ENCODE measurements at places on chromosomes 16 and 17.

- DNase-seq, result no peak
Measured at GRCh38 chr17:34733333-34733732, 154.0 kb downstream of the TMEM132E start.

GRCh38 chr17:1174263-1174880 lies 5.4 kb downstream of the ABR start:
- no peak for DNase-seq

- DNase-seq, result no peak
Measured at GRCh38 chr17:73855720-73856333, 211.6 kb upstream of the SDK2 start.

- no peak for DNase-seq
Measured at GRCh38 chr16:81431554-81432353, 12.9 kb upstream of the CMIP start.

- DNase-seq, result peak; percentile 99
Measured at GRCh38 chr16:87391950-87392820, at the start of gene MAP1LC3B. Gene MAP1LC3B (plus strand): TSS chr16:87392336. CDS start chr16:87392428, 92 bp downstream.

- DNase-seq, result no peak
Measured at GRCh38 chr17:57257895-57258851, 1.9 kb downstream of the MSI2 start.

DNA sequence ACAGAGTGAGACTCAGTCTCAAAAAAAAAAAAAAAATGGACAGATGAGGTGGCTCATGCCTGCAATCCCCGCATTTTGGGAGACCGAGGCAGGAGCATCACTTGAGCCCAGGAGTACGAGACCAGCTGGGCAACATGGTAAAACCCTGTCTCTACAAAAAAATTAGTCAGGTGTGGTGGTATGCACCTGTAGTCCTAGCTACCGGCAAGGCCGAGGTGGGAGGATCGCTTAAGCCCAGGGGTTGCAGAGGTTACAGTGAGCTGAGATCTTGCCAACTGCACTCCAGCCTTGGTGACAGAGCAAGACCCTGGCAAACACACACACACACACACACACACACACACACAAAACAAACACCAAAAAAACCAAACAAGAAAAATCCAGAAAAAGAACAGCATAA lies 7.7 kb upstream of the ENGASE start:
- no peak for DNase-seq

- no peak for DNase-seq
Measured at GRCh38 chr16:68636818-68637217, 8.3 kb upstream of the CDH3 start.

GRCh38 chr17:31273516-31273915 lies 23.5 kb downstream of the OMG start:
- no peak for DNase-seq

GRCh38 chr17:45791935-45792334 lies 7.8 kb downstream of the CRHR1 start:
- no peak for DNase-seq

GRCh38 chr17:19346351-19347255 lies 15.9 kb downstream of the B9D1 start:
- DNase-seq, result no peak

DNA sequence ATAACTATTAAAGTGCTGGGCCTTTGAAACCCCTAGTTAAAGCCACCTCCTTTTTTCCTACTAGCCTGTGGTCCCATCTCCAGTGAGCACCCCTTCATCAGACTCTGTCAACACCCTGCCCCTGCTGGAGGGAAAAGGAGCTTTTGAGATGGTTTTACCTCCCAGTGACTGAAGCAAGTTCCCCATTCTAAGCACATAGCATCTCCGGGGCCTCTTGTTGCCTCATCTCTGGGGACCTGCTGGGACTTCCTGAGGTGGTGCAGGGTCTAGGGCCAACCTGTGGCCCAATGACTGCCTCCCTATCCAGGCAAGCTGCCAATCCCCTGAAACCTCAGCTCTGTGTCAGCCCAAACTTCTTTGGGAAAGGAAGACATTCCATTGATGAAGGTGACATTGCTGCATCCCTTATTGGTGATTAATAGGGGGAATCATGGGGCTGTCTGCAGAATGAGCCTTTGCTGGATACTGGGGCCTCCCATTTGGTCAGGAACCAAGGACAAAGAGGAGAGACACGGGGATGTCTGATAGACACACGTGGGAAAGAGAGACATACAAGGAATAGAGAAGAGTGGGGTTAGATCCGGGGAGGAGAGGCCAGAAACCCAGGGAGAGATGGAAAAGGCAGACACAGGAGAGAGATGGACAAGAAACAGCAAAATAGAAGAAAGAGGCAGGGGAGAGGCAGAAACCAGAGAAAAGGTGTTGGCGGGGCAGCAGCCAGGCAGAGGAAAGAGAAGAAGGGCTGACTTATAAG lies 2.4 kb downstream of the C1QL1 start:
- no peak for DNase-seq

DNA sequence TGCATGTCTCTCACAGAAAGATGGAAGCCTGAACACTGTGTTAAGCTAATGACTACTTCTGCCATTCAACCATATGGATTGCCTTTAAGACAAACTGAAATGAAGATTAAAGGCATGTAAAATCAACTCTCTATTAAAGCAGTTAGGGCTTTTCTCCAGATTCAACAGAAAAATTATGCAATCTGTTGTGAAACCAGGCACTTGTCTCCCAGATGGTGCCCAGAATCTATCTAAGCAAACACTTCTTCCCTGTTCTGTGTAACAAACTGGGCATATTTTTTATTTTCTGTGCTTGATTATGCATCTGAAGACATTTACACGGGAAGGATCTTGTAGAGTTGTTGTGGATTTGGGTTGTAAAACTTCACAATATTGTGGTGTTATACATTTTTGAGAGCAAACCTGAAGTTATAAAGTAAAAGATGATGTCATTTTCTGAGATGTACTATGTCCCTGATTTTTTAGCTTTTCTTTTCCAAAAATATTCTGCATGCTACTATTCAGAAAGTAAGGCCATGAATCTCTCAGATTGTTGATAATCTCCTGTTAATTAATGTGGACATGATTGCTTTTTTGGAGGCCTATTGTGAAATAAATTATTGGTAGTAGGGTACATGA lies 1550.3 kb downstream of the CDH8 start:
- no peak for DNase-seq

- DNase-seq, result no peak
Measured at GRCh38 chr16:53995378-53995777, 291.2 kb downstream of the IRX3 start.

- no peak for DNase-seq
Measured at GRCh38 chr17:43439041-43439440, 40.2 kb downstream of the ARL4D start.

- no peak for DNase-seq
Measured at GRCh38 chr17:57993471-57994365, 5.7 kb upstream of the VEZF1 start.

DNA sequence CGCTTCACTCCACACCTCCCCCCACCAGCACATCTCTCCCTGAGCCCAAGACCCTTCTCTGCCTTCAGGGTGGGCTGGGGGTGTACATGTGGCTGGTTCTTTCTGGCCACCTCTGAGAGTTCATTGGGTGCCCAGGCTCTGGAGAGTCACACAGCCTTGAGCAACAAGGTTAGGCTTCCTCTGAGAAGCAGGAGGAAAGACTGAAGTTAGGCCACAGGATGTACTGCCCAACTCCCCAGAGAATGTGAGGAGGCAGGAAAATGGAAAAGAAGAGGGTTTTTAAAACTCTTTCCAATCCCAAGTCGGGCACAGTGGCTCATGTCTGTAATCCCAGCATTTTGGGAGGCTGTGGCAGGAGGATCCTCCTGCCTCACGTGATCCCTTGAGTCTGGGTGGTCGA lies 7.3 kb downstream of the PCGF2 start:
- no peak for DNase-seq

DNA sequence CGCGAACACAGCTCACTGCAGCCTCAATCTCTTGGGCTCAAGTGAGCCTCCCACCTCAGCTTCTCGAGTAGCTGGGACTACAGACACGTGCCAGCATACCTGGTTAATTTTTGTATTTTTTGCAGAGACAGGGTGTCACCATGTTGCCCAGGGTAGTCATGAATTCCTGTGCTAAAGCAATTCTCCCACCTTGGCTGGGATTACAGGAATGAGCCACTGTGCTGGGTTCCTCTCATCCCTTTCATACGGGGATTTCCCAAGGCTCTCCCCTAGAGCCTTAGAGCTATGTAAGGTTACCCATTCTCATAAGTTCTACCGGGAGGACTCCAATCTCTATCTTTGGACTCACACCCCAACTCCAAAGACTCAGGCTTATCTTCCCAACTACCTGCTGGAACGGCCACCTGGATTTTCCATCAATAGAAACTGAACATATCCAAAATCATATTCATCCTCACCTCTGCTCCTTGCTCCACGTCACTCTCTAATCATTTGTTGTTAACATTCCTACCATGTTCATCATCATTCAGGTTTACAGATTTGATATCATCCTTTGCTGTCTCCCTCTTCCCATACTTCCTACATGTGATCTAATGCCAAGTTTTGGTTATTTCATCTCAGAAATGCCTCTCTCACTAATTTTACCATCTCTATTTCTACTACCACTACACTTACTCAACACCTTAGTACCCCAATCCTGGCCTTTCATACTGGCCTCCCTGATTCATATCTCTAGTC lies 92.5 kb downstream of the NCOR1 start:
- DNase-seq, result no peak

GRCh38 chr17:42906772-42907446 lies 6.3 kb downstream of the G6PC1 start:
- no peak for DNase-seq

DNA sequence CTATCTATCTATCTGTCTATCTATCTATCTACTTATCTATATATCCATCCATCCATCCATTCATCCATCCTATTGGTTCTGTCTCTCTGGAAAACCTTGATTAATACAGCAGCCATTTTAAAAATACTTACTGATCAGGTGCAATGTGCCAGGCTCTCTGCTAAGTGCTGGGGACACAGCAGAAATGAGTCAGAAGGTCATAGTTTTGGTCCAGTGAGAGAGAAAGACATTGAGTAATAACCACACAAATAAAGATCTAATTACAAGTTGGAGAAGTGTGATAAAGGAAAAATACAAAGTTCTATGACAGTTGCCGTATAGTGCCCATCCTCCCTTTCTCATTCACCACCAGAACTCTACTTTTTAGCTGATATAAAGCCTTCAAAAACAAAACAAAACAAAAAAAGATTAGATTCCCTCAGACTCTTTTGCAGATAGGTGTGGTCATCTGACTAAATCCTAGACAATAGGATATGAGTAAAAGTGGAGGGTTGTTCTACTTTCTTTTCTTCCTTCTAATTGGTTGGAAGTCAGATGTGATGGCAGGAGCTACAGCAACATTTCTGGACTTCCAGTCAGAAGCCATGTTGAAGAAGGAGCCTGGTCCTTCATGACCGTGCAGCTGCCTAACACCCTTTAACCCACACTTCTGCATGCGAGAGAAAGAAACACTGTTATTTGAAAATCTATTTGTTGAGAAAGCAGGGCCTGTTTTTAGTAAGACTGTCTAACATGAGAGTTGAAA lies 72.0 kb upstream of the TOX3 start:
- no peak for DNase-seq

DNA sequence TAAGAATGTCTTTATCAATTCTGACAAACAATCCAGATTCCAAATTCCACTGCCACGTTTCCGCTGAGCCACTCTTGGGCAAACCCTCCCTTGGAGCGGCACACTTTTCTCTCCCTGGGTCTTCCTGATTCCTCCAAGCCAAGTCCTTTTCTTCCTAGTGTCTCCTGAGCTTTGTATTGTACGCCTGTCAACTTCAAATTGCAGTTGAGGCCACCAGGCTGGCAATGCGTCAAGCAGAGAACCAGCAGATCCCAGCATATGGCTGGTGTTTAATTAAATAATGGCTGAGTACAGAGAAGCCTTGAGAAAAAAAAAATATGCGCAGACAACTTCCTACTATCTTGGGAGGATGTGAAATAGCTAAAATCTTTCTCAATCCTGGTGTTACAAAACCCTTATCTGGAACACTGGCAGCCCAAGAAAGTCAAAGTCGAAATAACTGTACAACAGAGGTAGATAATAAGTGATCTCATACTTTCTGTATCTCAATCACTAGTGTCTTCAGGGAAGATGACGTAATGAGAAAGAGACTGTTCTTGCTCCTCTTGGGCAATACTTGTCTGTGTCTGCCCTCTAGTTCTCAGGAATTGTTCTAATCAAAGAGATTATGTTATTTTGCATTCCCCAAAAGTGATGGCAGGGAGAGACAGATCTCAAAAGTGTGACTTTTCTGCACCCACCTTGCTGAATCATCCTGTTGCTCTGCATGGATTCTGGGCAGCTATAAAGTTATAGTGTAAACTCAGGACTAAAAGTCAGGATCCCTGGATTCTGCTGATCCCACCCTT lies 15.0 kb downstream of the SMIM36 start:
- DNase-seq, result no peak

DNA sequence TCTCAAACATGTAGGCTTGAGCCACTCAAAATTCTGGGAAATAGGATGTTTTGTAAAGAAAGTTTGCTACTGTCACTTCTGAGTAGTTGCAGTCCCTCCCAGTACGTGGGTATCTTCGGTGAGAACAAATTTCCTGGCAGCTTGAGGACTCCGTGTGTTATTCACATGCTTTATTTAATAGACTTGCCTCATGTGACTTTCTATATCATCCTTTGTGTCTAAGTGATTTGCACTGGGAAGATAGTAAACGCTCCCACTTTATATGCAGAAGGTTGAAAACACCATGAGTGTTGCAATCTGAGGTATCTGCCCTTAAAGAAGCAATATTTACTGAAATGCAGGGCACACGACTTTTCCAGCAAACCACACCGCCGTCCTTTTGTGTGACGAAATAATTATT lies 643.7 kb downstream of the MAF start:
- DNase-seq, result no peak

DNA sequence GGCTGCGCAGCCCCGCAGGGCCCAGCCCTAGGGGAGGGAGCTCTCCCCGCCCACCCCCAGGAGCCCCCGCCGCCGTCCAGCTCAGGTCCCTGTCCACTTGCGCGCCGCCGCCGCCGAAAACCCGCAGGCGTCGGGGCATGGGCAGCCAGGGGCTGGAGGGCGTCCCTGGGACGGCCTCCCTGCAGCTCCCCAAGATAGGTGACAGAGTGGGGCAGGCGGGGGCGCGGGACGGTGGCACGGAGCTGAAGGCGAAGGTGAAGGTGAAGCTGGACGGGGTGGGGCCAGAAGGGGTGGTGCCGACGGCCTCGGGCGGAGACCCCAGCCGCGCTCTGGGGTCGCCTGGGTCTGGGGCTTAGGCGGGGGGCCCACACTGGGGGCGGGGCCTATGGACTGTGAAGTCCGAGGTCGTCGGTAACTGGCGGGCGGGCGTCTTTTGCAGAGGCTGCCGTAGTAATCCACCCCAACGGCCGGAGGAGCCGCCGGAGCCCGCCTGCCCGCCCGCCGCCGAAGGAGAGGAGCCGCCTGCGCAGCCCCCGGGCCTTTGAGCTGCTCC lies 27.2 kb downstream of the SREBF1 start:
- DNase-seq, result no peak

- DNase-seq, result no peak
Measured at GRCh38 chr17:67542219-67543114, 165.4 kb downstream of the PITPNC1 start.

GRCh38 chr16:66695935-66696668 lies 441 bp downstream of the CMTM4 start:
- no peak for DNase-seq

DNA sequence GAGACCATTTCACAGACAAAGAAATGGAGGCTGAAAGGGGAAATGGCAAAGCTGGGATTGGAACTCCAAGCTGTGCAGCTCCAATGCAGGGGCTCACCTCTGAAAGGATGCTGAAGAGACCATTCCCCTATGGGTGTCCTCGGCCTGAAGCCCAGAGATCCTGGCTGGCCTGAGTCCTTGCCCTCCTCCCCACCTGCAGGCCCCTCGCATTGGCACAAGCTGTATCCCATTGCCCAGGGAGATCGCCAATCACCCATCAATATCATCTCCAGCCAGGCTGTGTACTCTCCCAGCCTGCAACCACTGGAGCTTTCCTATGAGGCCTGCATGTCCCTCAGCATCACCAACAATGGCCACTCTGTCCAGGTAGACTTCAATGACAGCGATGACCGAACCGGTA lies 2.6 kb downstream of the CA7 start:
- DNase-seq, result no peak
